Activated CD8-positive, alpha-beta memory T cell treated with anti-CD3 and anti-CD28 coated beads for 36 hours (primary cell): ENCODE measurements at places on chromosomes 3 and 15. TPM values are rescaled to one million over a fixed set of nuclear protein-coding genes. Genes with fewer than 3 reads are reported as not detected.

Gene GABRG3
- total RNA-seq = not detected

Gene RAB8B
- 156 TPM for total RNA-seq

Gene SPATA12
- not detected for total RNA-seq

Gene AKAP13
- 106 TPM for total RNA-seq

Gene TTC23
- total RNA-seq = 2.2 TPM

Gene STAC
- total RNA-seq = not detected

Gene TMEM266
- total RNA-seq = 0.30 TPM

Gene CCR8
- 2.5 TPM for total RNA-seq

Gene CFAP161
- total RNA-seq = not detected
